ENCODE measurements at places on chromosomes 12 and 14. TPM values are rescaled to one million over a fixed set of nuclear protein-coding genes. Genes with fewer than 3 reads are reported as not detected.
A peak's percentile ranks its signal among the peaks of the same experiment; 100 is the strongest.

DNA sequence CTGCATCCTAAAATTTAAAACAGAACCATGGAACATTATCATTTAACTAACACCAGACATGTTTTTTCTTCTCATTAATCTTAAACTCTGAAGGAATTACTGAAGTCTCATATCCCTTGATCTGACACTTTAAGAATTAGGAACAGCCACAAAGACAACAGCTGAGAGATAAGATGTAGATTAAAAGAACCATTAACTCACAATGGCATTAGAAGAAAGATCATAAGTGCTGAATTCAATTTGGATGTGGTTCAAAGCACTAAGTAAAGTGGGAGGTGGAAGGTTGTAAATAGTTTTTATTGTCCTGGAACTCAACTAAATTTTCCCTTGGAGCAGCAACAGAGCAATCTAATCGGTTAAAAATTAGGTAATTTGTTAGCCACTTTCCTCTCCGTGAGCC, 199.0 kb upstream of the ATP2B1 start:
- DNase-seq: no peak

The RND1 gene
- 0.15 TPM for total RNA-seq

DNA sequence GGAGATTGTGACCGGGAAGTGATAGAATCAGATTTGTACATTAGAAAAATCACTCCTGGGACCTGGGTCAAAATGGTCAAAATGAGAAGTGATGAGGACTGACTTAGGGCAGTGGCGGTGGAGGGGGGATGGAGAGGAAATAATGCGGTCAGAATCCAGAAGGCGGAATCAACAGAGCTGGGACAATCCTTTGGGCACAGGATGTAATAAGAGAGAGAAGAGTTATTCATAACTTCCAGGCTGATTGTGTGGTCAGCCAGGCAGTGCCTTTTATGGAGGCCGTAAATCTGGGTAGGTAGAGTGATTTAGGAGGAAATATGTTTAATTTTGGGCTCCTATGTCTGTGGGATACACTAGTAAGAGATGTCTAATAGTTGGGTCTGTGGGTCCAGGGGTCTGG, 21.6 kb downstream of the FBXL14 start:
- DNase-seq: no peak

The PIK3C2G gene
- total RNA-seq: not detected

DNA sequence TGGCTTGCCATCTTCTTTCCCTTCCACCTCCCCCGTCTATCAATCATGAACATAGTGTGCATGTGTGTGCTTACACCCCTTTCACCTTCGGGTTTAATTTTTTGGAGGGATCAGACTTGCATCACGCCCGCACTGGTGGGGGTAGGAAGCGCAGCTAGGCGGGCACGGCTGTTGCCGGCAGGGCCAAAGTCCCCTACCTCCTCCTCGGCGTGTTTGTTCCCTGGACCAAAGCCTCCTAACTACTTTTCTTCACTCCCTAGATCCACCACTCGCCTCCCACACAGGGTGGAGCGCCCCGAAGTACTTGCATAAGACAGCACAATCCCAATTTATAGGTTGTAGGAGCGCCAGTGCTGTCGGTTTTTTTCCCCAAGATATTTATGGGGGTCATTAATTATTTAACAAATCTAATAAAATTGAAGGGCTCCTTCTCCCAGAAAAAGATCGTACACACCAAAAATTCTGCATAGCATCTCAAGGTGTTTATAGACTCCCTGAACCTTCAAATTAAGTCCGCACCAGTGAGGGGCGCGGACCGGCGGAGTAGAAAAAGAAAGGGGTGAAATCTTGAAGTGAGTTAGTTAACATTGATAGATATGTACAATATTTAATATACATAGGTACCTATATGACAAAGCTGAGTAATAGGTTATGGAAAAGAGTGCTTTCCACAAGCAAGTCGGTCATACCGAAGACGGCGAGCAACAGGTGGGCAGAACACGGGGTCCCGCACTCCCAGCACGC, 717 bp downstream of the PKP2 start:
- DNase-seq: no peak

The METTL3 gene
- total RNA-seq: 19.2 TPM

GRCh38 chr12:62854024-62854423, 80.9 kb downstream of the PPM1H start:
- no peak for DNase-seq

DNA sequence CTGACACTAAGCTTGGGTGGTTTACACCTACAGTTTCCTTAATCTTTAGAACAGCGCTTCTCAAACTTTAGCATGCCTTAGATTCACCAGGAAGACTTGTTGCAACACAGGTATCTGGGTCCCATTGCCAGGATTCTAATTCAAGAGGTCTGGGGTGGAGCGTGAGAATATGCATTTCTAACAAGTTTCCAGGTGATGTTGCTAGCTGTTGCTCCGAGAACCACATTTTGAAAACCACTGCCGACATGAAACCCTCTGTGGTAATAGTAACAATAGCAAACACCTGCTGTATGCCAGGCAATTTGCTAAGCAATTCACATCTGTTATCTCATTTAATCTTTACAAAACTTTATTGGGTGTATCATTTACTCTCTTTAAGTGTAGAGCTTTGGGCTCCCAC, 58.6 kb downstream of the TRHDE start:
- no peak for DNase-seq

The VRTN gene
- total RNA-seq: not detected

DNA sequence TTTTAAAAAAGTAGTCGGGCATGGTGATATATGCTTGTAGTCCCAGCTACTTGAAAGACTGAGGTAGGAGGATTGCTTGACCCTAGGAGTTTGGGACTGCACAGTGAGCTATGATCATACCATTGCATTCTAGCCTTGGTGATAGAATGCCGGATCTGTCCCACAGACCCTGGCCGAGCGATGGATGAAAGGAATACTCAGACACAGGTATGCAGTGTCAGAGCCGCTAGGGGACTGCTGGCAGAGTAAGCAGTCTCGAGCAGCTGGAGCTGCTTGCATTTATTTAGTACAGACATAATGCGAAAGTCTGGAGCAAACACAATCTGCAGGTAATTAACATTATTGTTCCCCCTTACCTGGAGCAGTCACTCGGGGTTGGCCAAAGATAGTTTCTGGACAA, 18.6 kb downstream of the AICDA start:
- DNase-seq: no peak

DNA sequence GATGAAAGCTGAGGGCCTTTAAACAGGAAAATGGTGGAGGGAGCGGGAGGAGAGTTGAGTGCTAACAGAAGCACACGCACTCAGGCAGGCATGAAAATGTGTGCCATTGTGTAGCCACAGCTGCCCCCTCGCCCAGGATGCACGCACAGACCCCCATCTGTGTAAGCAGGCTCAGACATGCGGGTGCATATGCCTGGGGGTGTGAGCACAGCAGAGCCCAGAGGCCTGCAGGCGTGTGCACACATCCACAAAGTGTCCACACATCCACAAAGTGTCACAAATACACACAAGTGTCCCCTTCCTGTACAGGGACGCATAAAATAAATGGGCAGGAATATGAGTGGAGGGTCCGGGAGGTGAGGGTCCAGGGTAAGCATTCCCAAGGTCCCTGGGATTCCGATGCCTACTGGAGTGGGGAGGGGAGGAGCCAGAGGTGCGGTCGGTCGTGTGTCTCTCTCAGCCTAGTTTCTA, 805 bp upstream of the KRT7 start:
- DNase-seq: no peak

The SLC2A14 gene
- 0.34 TPM for total RNA-seq

GRCh38 chr12:23561364-23562345, 387.8 kb downstream of the SOX5 start:
- no peak for DNase-seq

DNA sequence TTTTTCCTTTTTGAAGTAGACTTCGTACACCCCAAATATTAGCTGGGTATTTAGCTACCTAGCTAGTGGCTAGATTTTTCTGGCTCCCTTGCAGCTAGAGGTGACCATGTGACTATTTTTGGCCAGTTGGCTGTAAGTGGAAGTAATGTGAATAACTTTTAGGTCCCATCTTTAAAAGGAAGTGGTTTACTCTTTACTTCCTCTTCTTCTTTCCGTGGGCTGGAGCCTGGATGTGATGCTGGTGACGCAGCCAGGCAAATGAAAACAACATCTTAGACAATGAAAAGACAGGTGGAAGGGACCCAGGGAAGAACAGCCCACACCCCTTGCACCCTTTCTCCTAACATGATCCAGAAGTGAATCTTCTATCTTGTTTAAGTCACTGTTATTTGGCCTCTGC, 245.5 kb downstream of the ATP23 start:
- DNase-seq: no peak

The TMEM117 gene
- 4.7 TPM for total RNA-seq

GRCh38 chr14:90979515-90979914, 80.9 kb downstream of the RPS6KA5 start:
- no peak for DNase-seq

The SPTSSA gene
- total RNA-seq: 9.0 TPM

DNA sequence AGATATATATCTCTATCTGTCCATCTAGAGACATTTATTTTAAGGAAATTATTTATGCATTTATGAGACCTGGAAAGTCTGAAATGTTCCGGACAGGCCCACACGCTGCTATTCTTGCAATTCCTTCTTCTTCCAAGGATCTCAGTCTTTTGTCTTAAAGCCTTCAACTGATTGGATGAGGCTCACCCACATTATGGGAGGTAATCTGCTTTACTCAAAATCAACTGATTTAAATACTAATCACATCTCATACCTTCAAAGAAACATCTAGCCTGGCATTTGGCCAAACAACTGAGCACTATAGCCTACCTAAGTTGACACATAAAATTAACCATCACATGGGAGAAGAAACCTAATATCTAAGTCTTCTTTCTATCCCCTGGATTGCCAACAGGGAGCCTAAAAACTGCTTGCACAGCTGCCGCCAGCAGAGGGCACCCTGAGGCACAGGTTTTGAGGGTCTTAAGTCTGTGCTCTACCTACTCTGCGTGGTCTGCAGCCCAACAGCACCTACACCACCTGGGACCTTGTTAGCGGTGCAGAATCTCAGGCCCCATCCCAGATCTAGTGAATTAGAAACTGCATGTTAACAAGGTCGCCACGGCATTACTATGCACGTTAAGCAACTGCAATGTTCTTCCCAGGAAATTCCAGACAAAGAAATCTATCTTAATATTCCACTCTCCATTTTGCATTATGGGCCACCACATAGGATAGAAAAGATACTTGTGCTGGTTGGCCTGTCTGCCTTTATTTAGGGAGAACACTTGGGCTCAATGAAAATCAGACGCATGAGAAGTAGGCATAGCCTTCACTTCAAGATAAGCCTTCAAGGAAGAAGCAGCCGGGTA, 249.7 kb downstream of the FOXG1 start:
- DNase-seq: no peak

The ATG2B gene
- 12.6 TPM for total RNA-seq

GRCh38 chr12:57470970-57471656, 8.6 kb downstream of the ARHGAP9 start:
- DNase-seq: no peak

DNA sequence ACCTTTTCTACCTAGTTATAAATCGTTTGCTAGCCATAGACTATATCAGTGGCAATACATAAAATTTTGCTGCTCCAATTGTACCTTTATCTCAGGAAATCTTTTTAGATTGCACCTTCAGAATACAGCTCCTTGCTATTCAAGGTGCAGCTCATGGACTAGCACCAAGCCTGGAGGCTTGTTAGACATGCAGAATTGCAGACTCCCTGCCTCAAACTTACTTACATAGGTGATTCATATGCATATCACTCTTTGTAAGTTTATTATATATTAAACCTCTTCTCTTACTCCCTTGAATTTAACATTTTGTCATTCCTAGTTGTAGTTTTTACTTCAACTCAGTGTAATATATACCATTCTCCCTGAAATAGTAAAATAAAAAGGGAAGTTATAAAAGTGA, 195.4 kb upstream of the PDZRN4 start:
- no peak for DNase-seq

The ZNF839 gene
- 8.5 TPM for total RNA-seq

The CD163L1 gene
- 2.8 TPM for total RNA-seq

GRCh38 chr12:26567126-26567525, 265.9 kb downstream of the ITPR2 start:
- DNase-seq: no peak

- DNase-seq: no peak
Observed at GRCh38 chr12:25767606-25768005, 190.9 kb upstream of the RASSF8 start.

DNA sequence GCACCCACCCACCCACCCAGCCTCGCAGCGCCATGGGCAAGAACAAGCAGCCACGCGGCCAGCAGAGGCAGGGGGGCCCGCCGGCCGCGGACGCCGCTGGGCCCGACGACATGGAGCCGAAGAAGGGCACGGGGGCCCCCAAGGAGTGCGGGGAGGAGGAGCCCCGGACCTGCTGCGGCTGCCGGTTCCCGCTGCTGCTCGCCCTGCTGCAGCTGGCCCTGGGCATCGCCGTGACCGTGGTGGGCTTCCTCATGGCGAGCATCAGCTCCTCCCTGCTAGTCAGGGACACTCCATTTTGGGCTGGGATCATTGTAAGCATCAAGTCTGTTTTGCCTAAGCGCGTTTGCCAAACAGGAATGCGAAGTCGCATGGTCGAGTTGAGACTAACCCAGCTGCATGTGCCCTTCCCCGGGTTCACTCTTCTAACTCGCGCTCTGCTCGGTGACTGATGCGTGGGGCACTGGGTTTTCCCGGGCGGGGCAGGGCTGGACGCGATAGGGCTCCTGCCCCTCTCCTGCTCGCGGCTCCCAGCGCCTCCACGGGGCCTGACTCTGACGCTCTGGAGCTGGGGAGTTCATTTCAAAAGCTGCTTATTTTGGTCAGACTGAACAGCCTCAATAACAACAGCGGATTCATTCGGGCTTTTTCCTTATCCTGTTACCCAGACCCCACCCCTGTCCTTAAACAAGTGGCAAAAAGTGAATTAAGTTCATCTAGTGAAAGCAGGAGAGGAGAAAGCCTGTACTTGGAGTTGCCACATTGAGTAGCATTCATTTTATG, 458 bp downstream of the SSPN start:
- peak; percentile 59 for DNase-seq

DNA sequence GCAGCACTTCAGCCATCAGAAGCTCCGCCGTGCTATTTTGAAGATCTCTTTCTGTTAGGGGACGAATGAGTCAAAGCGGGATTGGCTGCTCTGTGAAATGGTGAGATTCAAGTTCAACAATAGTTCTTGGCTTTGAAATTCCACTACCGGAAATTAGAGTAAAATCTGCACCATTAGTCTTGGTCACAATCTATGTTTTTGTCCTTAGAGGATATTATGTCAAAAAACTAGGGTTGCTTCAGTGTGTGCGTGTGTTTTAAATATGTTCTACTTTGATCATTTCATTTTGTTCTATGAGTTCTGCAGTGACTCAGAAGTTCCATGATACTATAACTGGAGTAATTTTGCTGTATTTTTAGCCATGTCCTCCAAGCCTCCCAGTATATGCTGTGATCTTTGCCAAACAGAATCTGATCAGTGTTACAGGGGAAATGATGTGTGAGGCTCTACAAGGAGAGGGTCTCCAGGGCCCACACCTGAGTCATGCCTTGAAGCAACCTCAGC, 22.6 kb downstream of the GPHB5 start:
- DNase-seq: no peak

The KRT83 gene
- not detected for total RNA-seq

The ZNF664 gene
- total RNA-seq: 39.1 TPM

The TAS2R31 gene
- total RNA-seq: 0.81 TPM

The OTUB2 gene
- total RNA-seq: 0.06 TPM

The KCNC2 gene
- total RNA-seq: not detected

The DNAH10 gene
- total RNA-seq: 0.04 TPM

All from psoas muscle (tissue), 8 donors.